Prostate gland (tissue), 2 donors: ENCODE measurements at places on chromosomes 7 and 10. TPM values are rescaled to one million over a fixed set of nuclear protein-coding genes. Genes with fewer than 3 reads are reported as not detected.

GRCh38 chr7:101722247-101722646, 93.2 kb upstream of the MYL10 start:
- no peaks in the 10 kb centered on the region for H3K27me3 ChIP-seq
- H3K36me3 ChIP-seq: no peaks in the 10 kb centered on the region
- no peak overlapping the region for H3K27ac ChIP-seq
- H3K4me3 ChIP-seq: no peak overlapping the region
- DNase-seq: no peak

- H3K27ac ChIP-seq: no peak overlapping the region
- no peak overlapping the region for H3K4me3 ChIP-seq
- no peak for DNase-seq
- no peaks in the 10 kb centered on the region for H3K27me3 ChIP-seq
Observed at GRCh38 chr7:137003566-137003965, 135.1 kb downstream of the CHRM2 start.

Gene CRTAC1
- total RNA-seq: 3.8 TPM

Gene CPEB3
- total RNA-seq: 10.6 TPM

DNA sequence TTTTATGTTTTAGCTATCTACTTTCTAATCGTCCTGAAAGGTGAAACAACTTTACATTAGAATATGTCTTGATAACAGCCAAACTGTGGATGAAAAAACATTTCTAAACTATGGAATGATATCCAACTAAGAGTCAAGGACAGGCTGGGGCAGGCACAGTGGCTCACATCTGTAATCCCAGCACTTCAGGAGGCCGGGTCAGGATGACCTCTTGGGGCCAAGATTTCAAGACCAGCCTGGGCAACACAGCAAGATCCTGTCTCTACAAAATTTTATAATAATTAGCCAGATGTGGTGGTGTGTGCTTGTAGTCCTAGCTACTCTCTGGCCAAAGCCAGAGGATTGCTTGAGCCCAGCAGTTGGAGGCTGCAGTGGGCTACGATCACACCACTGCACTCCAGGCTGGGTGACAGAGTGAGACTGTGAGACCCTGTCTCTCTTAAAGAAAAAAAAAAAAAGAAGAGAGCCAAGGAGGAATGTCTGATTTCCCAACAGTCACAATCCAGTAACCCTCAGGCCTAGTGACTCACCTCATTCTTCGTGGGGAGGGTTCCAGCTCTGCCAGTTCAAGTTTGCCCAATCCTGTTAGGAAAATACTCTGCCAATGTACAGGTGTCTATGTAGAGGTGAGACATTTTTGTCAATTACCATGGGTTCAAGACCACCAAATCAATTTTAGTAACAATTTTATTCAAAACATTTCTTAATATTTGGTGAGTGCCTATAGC, 14.6 kb upstream of the FZD1 start:
- peak; percentile 19 for DNase-seq
- H3K4me3 ChIP-seq: no peak overlapping the region
- no peaks in the 10 kb centered on the region for H3K27me3 ChIP-seq
- H3K27ac ChIP-seq: no peak overlapping the region

GRCh38 chr7:27339478-27339877, 96.9 kb downstream of the EVX1 start:
- H3K36me3 ChIP-seq: no peaks in the 10 kb centered on the region
- DNase-seq: no peak
- no peak overlapping the region for H3K4me3 ChIP-seq
- H3K27ac ChIP-seq: no peak overlapping the region
- H3K27me3 ChIP-seq: no peaks in the 10 kb centered on the region
- no peaks in the 10 kb centered on the region for H3K4me1 ChIP-seq

DNA sequence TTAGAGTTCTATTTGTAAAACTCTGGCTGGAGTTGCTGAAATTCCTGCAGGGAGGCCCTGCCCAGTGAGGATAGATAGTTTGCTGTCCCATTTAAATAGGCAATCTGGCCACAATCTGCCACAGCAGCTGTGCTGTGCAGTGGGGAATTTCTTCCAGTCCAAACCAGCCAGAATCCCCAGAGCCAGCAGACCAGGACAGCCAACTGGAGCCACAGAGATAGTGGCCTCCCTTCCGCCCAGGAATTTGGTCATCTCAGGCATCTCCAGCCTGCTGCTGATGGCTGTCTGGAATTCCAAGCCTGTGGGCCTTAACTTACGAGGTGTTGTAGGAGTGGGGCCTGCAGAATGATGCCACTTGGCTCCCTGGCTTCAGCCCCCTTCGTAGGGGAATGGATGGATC, 643.4 kb downstream of the DNAJB9 start:
- no peak overlapping the region for H3K27ac ChIP-seq
- no peak for DNase-seq
- H3K4me1 ChIP-seq: no peaks in the 10 kb centered on the region
- no peaks in the 10 kb centered on the region for H3K36me3 ChIP-seq
- no peak overlapping the region for H3K4me3 ChIP-seq

Gene VIPR2
- 1.0 TPM for total RNA-seq

DNA sequence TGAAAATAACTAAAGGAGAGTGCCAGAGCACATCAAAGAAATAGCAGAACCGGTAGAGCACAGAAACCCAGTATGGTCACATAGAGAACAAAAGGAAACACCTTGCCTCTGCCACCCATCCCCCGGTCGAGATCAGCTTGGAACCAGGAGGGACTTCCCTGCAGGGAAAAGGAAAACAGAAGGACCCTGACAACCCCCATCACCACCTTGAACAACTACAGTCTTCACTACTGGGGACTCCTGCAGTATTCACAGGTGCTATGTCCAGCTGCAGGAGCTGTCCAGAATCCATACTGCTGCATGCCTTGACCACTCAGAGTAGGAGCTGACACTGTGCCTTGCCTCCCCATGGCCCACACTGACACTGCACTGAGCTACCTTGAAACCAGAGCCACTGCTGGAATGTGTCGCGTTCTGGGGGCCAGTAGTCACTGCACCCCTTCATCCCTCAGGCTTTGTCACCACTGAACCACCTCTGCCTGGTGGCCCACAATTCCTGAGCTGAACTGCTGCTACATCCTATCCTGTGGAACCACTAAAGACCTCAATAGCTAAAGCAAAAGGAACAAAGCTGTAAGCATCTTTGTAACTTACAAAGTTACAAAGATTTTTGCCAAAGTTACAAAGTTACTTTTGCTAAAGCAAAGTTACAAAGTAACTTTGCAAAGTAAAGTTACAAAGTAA, 66.8 kb downstream of the TRIL start:
- peaks cover 2% of the 10 kb centered on the region for H3K27me3 ChIP-seq
- no peak overlapping the region for H3K27ac ChIP-seq
- DNase-seq: no peak
- H3K36me3 ChIP-seq: no peaks in the 10 kb centered on the region

Gene PRPS1L1
- 2.7 TPM for total RNA-seq

DNA sequence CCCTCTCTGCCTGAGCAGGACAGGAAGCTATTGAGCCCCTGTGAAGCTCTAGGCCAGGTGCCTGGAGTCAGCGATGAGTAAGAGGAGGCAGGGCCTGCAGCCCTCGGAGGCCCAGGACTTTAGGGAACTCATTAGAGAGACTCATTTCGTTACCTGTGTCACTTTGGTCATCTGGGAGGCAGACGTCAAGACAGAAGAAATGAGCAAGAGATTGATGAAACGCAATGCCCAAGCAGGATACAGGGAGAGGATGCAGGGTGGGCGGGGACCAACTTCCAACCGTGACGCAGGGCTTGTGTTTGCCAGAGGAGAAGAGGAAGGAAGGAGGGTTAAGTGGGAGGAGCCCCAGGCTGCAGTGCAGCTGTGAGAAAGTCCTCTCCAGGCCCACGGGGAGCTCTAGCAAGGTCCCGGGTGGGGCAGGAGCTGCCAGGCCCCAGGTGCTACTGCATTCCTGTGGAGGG, 26.4 kb upstream of the GNA12 start:
- H3K4me3 ChIP-seq: no peak overlapping the region
- no peak overlapping the region for H3K27ac ChIP-seq
- H3K4me1 ChIP-seq: no peaks in the 10 kb centered on the region
- H3K27me3 ChIP-seq: no peaks in the 10 kb centered on the region

GRCh38 chr10:5608608-5609220, 57.7 kb downstream of the ASB13 start:
- H3K27me3 ChIP-seq: no peaks in the 10 kb centered on the region
- no peaks in the 10 kb centered on the region for H3K4me1 ChIP-seq
- no peak overlapping the region for H3K27ac ChIP-seq
- no peaks in the 10 kb centered on the region for H3K36me3 ChIP-seq

GRCh38 chr7:46028246-46028645, 107.2 kb upstream of the IGFBP3 start:
- no peak for DNase-seq
- H3K27me3 ChIP-seq: no peaks in the 10 kb centered on the region
- no peak overlapping the region for H3K27ac ChIP-seq
- no peak overlapping the region for H3K4me3 ChIP-seq

GRCh38 chr10:114427124-114427852, 23.0 kb upstream of the AFAP1L2 start:
- H3K27ac ChIP-seq: peak overlapping the region; percentile 57
- no peaks in the 10 kb centered on the region for H3K27me3 ChIP-seq
- no peak overlapping the region for H3K4me3 ChIP-seq
